ENCODE measurements at places on chromosomes 11 and 22.

GRCh38 chr22:30402028-30402765 is 5.4 kb downstream of the SEC14L2 start:
- peak; percentile 50 for DNase-seq

GRCh38 chr11:73389134-73389525 is 12.9 kb downstream of the RELT start:
- no peak for DNase-seq

DNA sequence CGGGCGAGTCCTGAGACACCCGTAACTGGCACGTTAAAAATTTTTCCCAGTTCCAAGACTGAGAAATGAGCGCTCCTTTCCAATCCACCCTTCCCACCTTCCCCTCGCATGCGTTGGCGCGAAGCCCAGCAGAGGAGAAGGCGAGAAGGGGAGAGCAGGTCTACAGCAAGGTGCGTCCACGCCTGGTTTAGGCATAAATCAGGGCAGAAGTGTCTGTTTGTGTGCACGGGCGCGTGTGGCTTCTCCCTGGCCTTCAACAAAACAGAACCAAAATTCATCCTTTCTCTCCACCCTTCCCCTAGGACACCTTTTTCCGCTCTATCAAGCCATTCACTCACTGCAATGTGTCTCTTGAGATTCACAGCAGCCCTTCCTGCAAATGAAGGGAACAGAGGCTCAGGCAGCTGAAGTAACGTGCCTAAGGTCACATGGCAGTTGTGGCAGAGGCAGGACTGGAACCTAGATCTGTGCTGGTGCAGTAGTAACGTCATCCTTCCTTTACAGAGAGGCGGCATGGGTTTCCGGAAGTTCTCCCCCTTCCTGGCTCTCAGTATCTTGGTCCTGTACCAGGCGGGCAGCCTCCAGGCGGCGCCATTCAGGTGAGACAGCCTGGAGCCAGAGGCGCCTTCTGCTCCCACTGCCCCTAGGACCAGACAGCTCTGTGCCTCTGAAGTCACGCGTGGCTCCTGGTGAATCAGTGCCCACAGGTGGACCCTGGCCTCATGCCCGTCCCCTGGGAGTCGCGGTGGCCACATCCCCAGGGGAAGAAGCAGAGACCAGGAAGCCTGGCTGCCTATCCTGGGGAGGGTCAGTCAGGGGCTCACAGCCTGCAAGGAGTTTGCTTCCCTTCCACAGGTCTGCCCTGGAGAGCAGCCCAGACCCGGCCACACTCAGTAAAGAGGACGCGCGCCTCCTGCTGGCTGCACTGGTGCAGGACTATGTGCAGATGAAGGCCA is 1.1 kb downstream of the CALCB start:
- no peak for DNase-seq

DNA sequence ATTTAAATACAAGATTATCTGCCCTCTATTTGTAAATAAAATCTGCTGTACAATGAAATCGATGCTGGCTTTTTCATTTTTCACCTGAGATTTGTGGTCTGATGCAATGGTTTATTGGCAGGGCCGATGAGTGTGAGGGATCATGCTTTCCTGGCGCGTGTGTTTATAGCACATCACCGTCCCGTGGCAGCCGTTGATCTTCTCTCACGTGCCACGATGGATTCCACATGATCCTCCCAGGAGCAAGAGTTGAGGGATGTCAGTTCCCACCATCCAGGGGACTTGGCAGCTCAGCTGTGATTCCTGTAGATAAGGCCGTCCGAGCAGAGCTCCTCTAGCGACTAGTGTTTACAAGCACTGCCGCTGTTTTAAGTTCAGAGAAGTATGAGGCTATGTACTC is 213.7 kb downstream of the TBC1D22A start:
- DNase-seq = no peak

DNA sequence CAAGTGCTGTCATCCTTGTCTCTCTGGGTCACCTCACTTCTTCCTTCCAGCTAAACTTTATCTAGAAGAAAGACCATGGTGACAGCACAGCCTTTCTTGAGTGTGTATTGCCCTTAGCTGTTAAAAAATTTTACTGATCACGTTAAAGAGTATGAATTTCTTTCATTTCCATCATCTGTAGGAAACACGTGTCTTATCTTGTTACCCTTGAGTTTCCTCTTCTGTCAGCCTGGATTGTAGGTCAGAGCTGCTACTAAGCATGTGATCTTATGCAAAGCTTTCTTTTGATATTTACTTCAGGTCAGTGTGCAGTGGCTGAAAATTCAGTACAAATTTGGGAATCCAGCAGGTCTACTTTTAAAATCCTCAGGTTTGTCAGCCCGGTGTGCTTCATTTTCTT is 512.2 kb upstream of the ARHGAP42 start:
- no peak for DNase-seq

DNA sequence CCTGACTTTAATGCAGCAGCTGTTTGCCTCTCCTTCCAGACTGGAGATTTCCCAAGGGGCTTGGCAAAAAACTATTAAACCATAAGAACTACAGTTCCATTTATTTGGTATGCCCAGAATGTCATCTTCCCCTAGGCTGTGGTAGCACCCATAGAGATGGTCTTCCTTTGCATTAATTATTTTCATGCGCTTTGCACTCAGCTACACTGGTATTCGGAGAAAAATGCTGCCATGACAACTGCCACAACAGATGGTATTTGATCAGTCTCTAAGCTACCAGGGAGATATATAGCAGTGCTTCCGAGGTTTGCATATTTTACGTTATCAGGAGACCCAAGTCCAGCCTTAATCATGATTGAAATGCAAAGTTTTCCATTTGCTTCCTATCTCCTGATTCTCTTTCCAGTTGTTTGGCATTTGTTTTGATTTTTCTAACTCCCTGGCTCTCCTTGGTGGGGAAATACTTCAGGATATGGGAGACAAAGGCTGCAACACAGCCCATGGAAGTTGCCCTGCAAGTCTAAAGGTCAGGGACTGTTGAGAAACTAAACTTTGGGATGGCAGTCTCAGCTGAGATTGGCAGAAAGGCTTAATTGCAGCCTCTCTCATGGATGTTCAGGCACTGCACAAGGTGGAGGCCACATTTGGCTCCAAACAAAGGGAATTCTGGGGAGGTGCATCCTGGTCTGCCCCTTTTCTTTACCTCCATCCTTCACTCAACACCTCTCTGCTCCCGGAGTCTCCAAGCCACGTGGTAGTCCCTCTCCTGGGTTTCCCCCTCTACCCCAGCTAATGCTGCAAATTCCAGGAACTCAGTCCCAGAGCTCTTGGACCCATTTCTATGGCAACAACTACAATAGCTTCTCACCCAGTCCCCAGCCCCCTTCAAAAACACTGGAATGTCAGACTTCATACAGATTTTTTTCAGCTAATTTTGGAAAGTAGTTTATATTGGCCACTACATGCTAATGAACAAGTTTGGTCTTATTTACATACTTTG is 151.8 kb downstream of the NAV2 start:
- no peak for DNase-seq

All from hematopoietic multipotent progenitor cell treated with erythropoietin and hydrocortisone succinate and interleukin-3 and kit ligand, for 17 days (in vitro differentiated cells).